IMR-90 (cell line): ENCODE measurements at places on chromosomes 12 and 14. TPM values are rescaled to one million over a fixed set of nuclear protein-coding genes. Genes with fewer than 3 reads are reported as not detected.

Gene NRXN3
- polyA plus RNA-seq = 23.3 and 25.1 TPM in 2 replicates

GRCh38 chr12:56661560-56661959, 15.8 kb upstream of the ATP5F1B start:
- DNase-seq = no peak

DNA sequence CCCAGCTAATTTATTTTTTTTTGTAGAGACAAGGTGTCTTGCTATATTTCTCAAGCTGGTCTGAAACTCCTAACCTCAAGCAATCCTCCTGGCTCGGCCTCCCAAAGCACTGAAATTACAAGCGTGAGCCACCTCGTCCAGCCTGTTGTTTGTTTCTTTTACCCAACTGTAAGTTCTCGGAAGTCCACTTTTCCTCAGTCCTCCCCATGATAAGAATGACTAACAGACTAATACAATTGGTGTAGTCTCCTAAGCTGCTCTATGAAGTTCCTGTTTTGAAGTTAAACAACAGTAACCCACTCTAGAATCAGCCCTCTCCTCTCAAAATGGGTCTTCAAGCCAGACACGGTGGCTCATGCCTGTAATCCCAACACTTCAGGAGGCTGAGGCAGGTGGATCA, 36.5 kb downstream of the HIGD1C start:
- DNase-seq = no peak

DNA sequence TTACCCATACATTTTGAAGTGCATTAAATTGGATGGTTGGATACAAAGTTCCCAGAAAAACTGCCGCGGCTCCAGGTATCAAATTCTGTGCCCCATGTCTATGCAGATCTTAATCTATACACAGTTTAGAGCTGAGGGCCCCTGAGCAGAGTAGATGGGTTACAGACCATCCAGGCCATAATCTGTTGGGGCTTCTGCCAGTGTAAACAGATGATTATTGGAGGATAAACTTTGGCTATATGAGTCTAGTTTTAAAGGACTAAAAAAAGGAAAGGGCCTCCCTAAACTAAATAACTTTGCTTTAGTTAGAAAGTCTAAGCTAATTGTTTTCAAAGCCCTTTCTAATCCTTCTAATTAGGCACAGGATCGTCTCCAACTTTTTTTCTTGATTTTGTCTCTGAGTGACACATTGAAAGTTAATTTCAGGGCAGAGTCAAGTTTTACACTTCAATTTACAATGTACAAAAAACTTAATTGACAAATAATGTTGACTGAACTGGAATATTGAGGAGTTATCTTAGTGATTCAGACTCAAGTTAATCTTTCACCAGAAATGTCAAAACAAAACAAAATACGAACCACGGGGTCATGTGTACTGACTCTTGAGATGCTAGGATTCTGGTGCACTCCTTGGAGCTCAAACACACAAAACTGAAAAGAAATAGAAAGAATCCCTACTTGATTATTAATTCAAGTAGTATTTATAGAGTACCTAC, 133.9 kb upstream of the SCAF11 start:
- DNase-seq = peak; percentile 7

DNA sequence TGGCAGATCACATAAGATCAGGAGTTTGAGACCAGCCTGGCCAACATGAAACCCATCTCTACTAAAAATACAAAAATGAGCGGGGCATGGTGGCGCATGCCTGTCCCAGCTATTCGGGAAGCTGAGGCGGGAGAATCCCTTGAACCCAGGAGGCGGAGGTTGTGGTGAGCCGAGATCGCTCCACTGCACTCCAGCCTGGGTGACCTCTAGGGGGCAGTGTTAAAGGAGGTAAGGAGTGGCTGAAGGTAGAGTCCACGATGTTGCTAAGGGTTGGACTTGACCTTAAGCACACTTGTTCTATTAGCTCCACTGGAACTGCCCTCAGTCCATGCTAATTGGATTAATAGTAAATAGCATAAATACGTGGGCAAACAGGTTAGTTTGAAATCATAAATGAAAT, 62.4 kb upstream of the PSMC1 start:
- DNase-seq = no peak
